ENCODE measurements at places on chromosomes 13 and 19.

GRCh38 chr13:76000131-76000530 is 364.0 kb downstream of the LMO7 start:
- DNase-seq = no peak

DNA sequence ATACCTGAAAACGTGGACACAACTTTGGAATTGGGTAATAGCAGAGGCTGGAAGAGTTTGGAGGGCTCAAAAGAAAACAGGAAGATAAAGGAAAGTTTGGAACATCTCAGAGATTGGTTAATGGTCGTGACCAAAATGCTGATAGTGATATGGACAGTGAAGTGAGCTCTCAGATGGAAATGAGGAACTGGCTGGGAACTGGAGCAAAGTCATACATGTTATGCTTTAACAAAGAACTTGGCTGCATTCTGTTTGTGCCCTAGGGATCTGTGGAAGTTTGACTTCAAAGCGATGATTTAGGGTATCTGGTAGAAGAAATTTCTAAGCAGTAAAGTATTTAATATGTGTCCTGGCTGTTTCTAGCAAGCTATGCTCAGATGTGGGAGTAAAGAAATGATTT is 136.2 kb downstream of the DNAJC3 start:
- no peak for DNase-seq

GRCh38 chr13:71087006-71087405 is 780.0 kb downstream of the DACH1 start:
- no peak for DNase-seq

DNA sequence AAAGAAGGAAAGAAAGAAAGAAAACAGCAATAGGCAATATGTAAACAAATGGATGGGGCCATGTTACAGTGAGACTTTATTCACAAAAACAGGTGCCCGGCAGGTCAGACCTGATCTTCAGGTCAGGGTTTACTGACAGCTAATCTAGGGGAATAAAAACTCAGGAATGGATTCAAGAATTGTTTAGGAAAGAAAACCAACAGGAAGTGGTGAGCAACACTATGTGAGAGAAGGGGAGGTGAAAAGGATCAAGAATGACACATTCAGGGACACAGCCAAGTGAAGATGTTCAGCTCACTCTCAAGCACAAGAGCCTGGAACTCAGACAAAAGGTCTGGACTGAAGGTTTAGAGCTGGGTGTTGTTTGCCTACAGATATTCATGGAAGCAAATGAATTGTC is 244.5 kb downstream of the EFNB2 start:
- DNase-seq = no peak

GRCh38 chr13:50914176-50914700 is 4.6 kb downstream of the RNASEH2B start:
- no peak for DNase-seq

GRCh38 chr13:99356262-99357091 is 49.3 kb upstream of the GPR183 start:
- DNase-seq = no peak

DNA sequence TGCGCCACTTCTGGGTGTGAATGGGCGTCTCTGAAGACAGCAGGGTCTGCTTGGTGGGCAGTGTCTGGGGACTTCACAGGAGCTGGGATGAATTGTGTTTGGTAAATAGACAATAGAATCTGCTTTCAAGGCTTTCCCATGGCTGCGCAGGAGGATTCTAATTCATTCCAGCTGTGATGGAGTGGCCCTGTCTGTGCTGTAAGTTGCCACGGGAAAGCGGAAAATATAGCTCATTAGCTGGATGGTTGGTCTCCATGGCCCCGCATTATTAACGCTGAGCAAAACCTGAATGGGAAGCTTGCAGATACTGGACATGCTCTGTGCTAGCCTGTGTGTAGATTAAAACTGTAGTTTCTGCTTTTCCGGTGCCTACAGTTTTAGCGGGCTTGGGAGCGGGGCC is 15.6 kb upstream of the C1QTNF9 start:
- no peak for DNase-seq

- DNase-seq = no peak
Measured at GRCh38 chr19:30276011-30276882, 95.9 kb upstream of the ZNF536 start.

DNA sequence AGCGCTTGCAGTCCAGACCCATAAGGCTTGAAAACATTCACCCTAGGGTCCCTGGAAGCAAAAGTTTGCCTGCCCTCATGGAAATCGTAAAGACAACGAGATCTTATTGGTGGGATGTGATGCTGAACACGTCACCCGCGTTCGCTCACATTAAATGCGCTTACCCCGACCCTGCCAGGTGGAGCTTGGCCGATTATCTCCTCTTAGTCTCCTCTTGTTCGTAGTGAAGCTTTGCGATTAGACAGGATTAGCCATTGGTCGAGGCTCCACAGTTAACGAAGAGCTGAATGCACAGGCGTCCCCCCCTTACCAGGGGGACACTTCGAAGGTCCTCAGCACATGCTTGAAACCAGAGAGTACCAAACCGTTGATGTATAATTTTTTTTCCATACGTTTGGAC is 16.0 kb upstream of the KDM4B start:
- DNase-seq = no peak

DNA sequence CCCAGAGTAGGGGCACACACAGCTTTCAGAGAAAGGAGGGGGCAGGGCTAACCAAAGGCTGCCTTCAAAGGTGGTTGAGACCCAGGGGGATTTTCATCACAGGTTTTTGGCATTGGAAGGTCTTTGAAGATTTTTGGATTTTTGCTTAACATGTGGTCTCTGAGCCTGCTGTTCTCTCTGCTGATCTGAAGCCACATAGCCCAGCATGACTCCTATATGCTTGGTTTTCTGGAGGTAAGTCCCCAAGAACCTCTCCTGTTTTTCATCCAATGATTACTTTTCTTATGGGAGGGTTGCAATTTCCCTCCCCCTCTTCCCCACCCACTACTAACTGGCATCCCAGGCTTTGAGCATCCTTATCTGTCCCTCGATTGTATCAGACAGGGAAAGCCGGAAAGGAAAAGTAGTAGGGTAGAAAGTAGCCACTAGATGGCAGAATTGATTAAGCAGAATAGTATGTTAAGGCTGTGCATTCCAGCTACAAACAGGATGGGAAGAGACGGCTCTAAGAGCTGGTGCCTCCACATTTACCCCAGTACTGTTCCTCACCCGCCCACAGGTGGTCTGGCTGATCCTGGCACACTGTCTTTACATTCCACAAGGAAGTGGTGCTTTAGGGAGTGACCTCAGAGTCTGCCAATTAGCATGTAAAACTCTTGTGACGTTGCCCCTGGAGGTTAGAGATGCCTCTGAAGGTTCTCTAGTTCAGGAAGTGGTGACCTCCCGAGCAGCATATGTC is 218.9 kb upstream of the EDNRB start:
- no peak for DNase-seq

DNA sequence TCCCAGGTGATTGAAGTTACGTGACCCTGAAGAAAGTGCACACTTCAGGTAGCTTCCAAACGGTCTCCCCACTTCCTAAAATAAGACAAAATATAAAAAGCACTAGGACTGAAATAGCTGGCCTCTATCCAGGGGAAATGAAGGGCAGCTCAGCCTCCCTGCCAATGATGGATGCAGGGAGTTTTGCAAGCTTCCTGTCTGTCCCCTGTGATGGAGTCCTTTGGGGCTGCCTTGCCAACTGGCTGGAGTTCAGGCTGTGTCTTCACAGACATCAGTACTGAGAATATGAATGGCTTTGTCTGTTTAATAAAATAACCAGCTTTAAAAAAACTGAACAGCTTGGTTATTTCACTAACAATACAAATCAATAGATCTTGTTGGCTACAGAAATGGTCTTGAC is 101.4 kb upstream of the GPR12 start:
- no peak for DNase-seq

DNA sequence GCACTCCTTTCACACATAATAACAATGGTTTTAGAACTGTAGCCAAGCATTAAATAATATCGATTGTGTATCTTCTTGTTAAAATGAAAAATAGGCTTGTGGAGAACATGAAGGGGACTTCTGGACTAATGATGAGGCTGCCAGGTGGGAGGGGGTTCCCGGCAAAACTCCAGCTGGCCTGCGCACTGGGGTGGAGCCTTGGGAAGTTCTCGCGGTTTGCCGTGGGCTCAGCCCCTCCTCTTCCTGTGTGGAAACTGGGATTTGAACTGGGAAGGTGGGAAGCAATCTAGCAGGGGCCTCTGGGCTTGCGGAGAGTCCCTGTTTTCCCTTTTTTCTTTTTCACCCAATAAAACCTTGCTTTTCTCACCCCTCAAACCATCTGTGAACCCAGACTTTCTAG is 113.7 kb upstream of the SLITRK1 start:
- DNase-seq = no peak

DNA sequence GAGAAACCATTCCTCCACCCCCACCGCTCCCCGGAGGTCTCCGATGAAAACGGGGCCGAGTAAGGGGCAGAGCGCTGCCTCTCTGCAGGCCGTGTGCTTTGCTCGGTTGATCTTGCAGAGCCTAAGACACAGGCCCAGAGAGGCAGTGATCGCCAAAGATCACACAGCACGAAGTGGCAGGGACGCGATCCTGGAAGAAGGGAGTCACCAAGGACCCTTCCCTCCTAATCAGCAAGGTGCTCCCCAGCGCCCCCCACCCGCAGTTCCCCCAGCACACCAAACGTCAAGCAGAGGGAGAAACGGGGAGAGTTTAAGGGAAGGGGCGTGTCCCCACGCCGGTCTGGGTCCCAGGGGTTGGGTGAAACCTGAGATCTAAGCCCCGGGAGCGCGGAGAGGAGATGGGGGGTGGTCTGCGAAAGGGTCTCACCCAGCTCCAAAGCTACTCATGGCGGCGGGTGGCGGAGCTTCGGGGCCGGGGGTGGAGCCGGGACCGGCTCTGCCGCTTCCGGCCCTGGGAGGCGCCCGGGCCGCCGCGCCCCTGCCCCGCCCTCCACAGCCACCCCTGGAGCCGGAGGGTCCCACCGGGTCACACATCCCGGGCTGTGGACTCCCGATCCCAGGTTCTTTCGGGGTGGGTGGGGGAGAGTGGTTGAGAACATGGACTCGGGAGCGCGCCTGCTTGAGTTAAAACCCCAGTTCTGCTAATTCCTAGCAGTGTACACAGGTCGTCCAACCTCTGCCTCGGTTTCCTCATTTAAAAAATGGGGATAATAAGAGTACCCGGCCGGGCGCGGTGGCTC is at the start of gene EML2:
TSS of gene EML2 (minus strand) at position 468 of the 800 bp plus-strand sequence. CDS start at position 447, 21 bp downstream.
- no peak for DNase-seq

DNA sequence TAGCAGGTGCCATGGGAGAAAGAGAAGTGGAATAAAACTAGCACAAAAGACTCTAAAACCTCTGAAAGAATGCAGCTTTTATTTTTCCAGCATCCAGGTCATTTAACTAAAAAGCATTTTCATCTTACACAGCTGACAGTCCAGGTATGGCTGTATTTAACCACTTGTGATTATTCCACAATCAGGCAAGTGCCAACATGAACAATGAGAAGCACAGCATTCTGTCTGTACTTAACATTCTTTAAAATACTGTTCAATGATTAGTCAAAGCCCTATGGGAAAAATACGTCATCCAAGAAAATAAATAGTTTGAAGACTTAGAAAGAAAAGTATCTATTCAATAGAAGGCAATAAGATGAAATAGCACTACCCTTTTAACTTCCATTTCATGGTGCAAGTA is 246.9 kb downstream of the LIG4 start:
- DNase-seq = no peak

DNA sequence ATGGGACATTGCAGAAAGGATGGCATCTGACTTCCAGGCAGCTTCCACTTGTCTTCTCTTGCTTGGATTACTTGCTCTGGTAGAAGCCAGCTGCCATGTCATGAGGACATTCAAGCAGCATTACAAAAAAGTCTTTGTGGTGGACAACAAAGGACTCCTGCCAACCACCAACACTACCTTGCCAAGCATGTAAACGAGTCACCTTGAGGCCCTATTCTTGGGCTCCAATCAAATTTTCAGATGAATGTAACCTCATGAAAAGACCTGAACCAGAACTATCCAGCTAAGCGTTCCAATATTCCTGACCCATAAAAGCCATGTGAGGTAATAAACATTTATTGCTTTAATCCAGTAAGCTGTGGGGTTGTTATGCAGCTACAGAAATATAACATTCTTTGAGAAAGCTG is 12.5 kb downstream of the PROSER1 start:
- no peak for DNase-seq

DNA sequence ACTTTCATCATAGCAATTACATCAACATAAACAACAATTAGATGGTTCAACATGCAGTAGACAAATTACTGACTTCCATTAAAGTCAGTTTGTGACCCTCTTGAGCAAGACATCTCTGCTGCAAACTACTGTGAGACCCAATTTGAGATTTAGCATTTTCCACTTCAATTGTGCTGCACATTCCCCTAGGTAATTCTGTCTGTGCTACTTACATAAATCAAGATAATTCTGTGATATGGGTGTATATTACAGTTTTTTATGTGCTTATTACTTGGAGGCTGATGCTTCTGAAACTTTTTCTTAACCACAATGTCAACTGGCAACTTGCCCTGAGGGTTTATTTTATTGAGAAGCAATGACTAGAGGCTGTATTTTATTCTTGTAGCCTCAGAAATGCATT is 1714.4 kb downstream of the OLFM4 start:
- no peak for DNase-seq

DNA sequence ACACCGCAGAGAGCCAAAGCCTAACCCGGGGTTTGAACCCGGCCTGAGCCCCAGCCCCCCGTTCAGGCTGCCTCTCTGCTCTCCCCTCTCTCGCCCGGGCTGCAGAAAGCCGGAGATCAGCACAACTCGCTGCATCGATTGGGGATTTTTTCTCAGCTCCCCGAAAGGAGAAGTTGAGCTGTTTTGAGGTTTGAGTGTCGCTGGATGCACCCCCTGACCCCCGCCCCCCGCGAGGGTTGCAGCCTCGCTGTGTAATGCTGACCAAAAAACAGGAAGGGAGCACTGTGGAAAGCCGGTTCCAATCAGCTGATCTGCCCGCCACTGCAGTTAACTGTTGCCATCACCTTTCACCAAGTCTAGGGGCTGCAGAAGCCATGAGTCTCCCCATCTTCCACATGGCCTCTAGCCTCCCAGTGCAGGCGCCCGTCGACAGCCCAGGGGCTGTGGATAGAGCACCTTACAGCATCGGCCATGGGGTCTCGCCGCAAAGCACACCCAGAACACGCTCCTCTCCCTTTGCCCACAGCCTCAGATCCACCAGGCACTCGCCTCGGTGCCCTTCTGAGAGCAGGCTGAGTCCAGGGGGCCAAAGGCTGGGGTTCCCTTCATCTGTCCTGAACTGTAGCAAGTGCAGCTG is 34.5 kb downstream of the MYO9B start:
- DNase-seq = no peak

DNA sequence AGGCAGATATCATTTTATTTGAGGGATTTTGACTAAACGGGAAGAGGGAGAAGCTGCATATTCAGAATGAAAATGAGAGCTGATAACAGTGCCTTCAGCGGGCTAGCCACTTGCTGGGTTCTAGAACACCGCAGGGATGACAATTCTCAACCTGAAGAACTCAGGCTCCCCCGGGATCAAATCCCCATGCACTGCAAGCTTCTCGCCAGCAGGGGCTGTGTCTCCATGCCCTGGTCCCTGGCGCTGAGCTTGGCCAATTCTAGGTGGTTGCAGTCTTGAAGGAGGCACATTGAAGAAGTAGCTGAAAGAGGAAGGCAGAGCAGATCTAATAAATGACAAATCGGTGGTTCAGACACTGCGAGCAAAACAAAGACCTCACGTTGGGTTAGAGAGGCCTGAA is 128.7 kb downstream of the UQCRFS1 start:
- DNase-seq = no peak

Data from stimulated activated CD8-positive, alpha-beta memory T cell treated with anti-CD3 and anti-CD28 coated beads, Interleukin-4, amount 100 ng/mL, for 4 hours (primary cell).